ENCODE measurements at places on chromosomes 5 and 9.

GRCh38 chr5:124923131-124923530 lies 176.7 kb upstream of the ZNF608 start:
- DNase-seq = no peak

- no peak for DNase-seq
Observed at GRCh38 chr9:71509054-71509453, 259.3 kb downstream of the CEMIP2 start.

DNA sequence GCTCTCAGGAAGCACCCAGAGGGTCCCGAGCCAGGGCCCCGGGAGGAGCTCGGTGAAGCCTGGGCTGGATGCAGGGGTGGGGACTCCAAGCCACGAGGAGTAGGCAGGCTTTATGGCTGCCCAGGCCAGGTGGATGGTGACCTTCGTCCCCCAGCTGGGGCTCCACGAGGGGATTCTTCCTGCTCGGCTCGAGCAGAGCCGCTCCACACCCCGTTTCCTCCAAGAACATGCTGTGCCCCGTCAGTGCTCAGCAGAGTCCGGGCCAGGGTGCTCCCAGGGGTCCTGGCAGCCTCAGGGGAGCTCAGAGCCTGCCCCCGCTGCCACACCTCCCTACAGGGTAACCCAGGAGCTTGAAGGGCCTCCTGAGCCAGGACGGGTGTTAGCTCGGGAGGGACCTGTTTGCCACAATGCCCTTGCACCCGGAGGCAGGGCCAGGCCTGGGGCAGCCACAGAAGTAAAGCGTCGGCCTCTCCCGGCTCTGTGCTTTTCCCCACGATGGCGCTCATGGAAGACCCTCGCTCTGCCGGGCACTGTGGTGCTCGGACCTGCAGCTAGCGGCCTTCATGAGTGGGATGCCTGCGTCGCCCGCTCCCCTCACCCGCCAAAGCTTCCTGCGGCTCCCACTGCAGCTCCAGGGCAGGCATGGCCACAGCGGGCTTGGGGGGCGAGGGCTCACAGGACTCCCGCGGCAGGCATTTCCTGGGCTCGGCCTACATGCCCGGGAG lies 86.8 kb downstream of the KCNT1 start:
- peak; percentile 35 for DNase-seq

DNA sequence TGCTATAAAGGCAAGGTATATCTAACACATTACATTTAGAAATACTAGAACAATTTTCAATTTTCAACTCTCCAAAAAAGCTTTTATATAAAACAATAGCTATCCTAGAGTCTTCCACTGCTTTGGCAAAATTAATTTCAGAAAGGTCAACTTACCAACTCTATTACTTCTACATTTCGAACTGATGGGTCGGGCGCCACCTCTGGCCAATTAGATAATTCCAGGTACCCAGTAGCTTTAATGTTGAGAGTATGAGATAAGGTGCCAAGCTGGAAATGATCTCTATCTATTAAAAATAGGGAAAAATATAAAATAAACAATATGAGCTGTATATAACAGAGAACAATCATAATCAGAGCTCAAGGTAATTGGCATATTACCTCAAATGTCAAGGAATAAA lies 166.6 kb downstream of the AP3B1 start:
- no peak for DNase-seq

DNA sequence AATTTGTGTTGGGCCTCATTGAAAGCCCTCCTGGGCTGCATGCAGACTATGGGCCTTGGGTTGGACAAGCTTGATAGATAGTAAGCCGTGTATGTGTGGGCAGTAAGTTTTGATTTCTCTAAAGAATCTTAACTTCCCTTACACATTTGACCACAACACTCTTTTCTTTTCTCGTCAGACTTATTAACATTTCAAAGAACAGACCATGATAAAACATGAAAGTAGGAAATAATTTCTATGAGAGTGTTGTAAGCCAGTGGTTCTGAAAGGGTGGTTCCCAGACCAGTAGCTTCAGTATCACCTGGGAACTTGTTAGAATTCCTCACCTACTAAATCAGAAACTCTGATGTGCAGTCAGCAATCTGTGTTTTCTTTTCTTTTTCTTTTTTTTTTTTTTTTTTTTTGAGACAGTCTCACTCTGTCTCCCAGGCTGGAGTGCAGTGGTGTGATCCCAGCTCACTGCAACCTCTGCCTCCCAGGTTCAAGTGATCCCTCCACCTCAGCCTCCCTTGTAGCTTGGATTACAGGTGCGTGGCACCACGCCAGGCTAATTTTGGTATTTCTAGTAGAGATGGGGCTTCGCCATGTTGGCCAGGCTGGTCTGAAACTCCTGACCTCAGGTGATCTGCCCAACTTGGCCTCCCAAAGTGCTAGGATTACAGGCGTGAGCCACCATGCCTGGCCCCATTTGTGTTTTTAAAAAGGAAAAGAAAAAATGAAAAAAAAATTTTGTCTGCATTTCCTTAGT lies 20.0 kb upstream of the GCNT1 start:
- DNase-seq = peak; percentile 43

DNA sequence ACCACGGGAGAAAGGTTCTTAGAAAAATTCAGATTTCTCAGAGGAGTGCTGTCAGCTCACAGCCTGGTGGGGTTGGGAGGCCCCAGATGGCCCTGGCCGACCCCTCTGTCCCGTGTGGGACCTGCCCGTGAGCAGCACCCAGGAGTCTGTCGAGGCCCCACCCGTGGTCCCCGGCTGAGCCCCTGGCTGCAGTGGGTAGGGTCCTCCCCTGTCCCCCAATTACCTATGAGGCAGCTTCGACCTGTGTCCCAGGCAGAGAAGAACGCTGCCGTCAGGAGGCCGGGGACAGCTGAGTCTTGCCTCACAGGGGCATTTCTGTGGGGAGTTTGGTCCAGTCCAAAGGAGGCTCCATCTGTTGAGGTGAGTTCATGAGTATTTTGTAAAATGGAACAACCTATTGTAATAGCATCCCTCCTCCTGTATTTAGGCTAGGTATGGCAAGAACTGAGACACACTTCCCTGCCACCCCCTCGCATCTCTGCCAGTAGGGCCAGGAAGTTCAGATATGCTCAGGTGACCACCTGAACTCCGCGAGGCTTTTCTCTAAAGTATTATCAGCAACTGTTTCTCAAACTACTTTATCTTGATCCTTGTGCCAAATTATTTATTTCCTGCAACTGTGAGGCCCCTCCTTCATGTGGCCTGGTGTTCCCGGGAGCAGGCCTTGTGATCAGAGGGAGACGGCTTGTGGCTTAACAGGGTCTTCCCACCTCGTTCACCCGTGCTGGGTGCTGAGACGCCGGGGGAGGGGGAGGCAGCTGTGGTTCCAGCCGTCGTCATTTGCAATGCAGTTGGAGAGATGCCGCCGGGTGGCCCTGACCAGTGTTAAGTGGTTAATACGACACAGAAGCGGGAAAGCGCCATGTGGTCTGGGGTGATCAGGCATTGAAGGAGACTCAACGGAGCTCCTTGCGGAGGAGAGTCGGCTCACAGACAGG lies 1.7 kb downstream of the AHRR start:
- peak; percentile 28 for DNase-seq

GRCh38 chr5:43191740-43192557 lies at the start of gene NIM1K:
Gene NIM1K (plus strand): TSS chr5:43192225. CDS start chr5:43245776, 53,551 bp downstream.
- peak; percentile 84 for DNase-seq

- DNase-seq = no peak
Observed at GRCh38 chr5:149014571-149015031, 48.3 kb downstream of the SH3TC2 start.

GRCh38 chr5:67181648-67182221 lies 14.9 kb downstream of the CD180 start:
- no peak for DNase-seq

DNA sequence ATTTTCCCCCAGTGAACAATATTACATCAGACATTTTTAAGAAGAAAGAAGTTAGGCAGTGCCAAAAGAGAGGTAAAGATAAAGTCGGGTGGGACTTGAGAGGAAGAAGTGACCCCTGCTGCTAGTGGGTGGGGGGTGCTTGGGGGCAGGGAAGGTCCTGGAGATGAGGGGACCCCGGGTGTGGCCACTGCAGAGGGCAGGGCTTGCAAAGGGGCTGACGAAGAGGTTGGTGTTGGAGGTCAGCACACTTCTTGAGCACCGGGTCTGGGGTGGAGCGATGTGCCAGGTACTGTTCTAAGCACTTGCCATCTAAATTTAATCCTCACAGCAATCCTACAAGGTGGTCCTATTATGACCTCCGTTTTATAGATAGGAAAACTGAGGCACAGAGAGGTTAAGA lies 62.0 kb downstream of the AMBP start:
- DNase-seq = no peak

DNA sequence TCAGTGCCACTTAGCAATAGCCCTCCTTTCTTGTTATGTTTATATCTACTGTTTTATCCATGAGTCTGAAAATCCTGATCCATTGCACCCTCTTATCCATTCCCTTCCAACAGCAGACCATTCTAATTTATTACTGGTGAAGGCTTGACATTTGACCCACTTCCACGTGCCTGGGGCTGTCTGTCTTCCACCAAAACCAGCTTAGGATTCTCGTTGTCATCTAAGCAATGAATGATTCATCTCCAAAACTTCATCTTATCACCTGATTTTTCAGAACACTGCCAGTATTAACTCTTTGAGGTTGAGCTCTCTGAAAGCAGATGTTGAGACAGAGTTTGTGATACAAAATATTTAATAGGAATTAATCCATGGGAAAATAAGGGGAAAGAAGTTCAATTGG lies 277.8 kb upstream of the FBXL7 start:
- no peak for DNase-seq

All from GM13977 (cell line).